ENCODE measurements at places on chromosomes 4 and X.
A peak's percentile ranks its signal among the peaks of the same experiment; 100 is the strongest.

DNA sequence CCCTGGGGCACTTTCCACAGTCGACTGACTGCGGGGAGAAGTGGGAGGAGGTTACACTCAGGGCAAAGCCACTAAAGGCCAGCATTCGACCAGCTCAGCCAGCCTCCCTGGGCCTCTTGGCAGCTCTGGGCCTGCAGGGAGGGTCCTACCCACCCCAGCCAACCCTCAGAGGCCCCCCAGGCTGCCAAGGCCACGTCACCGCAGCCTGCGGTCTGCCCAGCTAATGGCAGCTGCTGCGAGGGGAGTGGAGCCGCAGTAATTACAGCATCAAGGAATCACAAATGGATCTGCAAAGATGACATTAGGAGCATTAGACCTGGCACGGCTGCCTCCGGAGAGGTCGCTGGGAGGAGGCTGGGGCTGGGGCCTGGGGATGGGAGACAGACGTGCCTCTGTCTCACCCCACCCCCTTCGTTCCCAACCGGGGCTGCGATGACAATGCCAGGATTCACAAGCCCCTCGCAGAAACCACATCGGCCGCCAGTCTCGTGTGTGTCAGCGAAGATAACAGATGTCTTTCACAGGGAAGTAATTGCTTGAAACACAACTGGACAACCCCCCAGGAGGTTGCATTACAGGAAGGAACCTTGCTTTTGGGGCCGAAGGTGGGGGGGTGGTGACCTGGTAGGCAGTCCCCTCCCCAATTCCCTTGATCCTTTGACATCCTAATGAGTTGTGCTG lies 367.6 kb downstream of the BCOR start:
- DNase-seq, result no peak

DNA sequence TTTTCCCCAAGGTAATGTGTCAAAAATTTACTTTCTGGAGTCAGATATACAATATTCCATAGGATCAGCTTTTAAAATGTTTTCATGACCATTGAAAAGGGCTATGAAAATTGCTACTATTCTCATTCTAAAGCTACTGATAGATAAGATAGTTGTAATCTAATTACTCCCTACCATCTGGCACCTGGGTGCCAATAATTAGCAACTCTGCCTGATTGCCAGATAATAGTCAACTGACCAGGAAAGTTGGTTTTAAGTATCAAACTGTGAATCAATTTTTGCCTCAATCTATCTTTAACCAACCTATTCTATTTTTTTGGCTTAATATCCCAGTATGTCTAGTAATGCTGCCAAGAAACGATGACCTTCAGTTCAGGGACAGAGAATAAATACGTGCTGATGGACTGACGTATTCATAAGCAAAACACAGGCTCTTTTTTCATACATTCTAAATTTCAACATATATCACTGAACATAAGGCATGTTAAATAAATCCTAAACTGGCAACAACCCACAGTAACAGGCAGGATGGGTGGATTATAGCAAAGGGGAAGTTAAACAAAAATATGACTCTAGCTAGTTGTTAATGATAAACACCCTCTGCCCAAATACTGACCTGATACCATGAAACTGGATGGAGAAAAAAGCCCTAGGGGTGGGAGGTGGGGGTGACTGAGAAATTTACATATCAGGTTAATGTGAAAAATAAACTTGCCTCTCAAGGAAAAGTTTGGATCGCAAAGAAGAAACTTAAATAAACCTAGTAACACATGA lies 18.2 kb downstream of the SH3RF1 start:
- no peak for DNase-seq

DNA sequence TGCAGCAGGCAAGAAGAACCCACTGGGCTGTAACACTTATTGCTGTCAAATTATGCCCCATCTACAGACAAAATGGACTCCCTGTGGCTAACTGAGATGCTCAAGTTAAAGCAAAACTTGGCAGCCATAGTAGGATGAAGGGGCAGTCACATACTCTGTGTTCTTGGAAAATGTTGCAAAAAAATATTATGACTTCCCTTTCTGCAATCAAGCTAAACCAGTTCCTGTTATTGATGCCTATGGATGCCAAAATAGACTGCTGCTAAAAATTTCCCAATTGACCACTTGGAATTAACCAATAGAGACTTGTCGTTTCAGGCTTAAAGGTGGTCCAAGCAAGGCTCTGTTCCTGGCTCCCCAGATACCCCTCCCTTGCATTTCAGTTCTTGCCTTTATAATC lies 49.5 kb downstream of the IQCM start:
- DNase-seq, result no peak

DNA sequence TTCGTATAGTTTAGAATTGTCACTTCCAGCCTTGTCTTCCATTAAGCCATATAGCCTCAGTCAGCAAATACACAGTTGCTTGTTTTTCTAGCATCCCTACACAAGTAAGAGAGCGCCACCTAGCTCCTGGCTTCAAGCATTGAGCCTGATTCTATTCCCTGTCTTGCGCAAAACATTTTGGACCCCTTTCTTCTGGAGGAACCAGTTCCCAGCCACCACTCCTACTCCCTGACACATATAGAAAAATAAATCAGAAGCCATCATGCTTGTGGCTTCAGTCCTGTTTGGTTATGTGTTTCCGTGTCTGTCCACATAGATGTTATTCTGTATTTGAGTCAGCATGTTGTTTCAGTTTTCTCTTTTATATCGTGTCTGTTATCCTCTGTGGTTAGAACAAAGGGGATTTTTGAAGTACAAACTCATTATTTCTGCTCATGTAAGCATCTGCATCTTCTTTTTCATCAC lies 59.9 kb downstream of the GK start:
- peak; percentile 60 for DNase-seq

DNA sequence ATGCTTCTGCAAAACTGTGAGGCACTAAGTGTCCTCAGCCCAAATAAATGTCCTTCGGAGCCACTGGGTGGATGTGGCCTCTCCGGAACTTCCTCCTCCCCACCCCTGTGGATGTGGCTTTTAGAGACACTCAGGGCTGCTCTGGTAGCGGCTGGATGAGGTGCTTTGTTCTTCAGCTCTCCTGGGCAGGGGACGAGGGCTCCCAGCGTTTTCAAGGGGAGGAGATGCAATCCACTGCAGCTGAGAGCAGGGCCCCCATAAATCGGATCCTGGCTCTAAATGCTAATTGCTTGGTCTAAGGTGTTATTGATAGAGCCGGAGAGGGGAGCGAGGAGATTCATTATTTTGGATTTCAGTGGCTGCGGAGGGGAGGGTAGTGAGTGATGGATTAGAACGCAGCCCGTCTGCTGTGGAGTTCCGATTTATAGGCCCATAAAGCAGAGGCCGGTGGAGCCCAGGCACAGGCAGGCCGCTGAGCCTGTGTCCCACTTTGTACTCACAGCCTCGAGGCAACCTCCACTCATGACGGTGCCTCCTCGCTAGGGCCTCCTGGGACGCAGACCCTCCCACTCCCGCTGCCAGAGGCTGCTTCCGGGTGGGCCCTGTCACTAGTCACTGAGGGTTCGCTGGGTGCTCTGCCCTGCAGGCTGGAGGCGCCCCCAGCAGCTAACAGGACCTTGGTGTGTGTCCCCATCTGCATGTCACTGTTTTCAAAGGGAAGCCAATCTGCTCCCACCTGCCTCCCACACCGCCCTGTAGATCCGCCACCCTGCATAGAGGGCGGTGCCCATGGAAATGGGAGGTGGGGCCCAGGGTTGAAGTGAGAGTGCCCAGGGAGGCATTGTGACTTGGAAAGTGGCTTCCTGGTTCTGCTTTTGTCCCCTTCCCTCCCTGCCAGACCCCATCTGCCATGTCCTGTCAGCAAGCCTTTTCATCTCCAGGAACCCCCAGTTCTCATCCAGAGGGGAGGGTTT lies 135.4 kb upstream of the PSAPL1 start:
- DNase-seq, result no peak

All from activated CD4-positive, alpha-beta T cell treated with anti-CD3 and anti-CD28 coated beads, Interleukin-2, amount 50 U/mL, for 48 hours (primary cell).